Neuronal stem cell (in vitro differentiated cells): ENCODE measurements at places on chromosomes 4 and X.

DNA sequence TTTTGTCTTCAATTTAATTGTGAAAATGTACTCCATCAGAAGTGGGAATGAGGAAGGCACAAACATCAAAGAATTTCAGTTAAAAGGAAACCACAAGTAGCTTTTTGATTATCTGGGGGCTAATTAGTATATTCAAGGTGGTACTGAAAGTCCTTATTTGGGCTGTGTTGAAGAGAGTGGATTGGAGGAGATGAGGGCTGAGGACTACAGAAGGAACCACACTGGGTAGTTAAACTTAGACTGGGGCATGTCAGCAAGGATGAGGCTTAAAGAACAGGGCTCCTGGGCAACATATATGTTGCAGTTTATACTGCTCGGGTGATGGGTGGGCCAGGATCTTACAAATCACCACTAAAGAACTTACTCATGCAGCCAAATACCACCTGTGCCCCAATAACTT lies 346.8 kb downstream of the SPOCK3 start:
- no peaks in the 10 kb centered on the region for H3K4me1 ChIP-seq
- no peaks in the 10 kb centered on the region for H3K27me3 ChIP-seq
- no peak overlapping the region for H3K4me3 ChIP-seq
- H3K27ac ChIP-seq, result no peak overlapping the region
- H3K36me3 ChIP-seq, result no peaks in the 10 kb centered on the region
- DNase-seq, result no peak

GRCh38 chr4:93731456-93731855 lies 97.1 kb upstream of the ATOH1 start:
- peaks cover 5% of the 10 kb centered on the region for H3K4me1 ChIP-seq
- H3K27ac ChIP-seq, result no peak overlapping the region
- no peak for DNase-seq
- H3K36me3 ChIP-seq, result no peaks in the 10 kb centered on the region

- H3K4me3 ChIP-seq, result no peak overlapping the region
- no peaks in the 10 kb centered on the region for H3K27me3 ChIP-seq
- no peak for DNase-seq
These were observed 21.4 kb downstream of the PLAC8 start for GRCh38 chr4:83093060-83093640.

- peaks cover 57% of the 10 kb centered on the region for H3K36me3 ChIP-seq
- H3K27ac ChIP-seq, result no peak overlapping the region
- no peaks in the 10 kb centered on the region for H3K27me3 ChIP-seq
- no peaks in the 10 kb centered on the region for H3K4me1 ChIP-seq
These were observed 44.0 kb downstream of the GYG2 start for GRCh38 chrX:2872671-2873277.

- H3K27ac ChIP-seq, result no peak overlapping the region
- H3K36me3 ChIP-seq, result no peaks in the 10 kb centered on the region
- H3K27me3 ChIP-seq, result no peaks in the 10 kb centered on the region
- no peaks in the 10 kb centered on the region for H3K4me1 ChIP-seq
- no peak overlapping the region for H3K4me3 ChIP-seq
- no peak for DNase-seq
These were observed 697.8 kb upstream of the HS3ST1 start for GRCh38 chr4:12126474-12126873.

- DNase-seq, result no peak
- H3K4me1 ChIP-seq, result peaks cover 3% of the 10 kb centered on the region
- H3K27me3 ChIP-seq, result no peaks in the 10 kb centered on the region
These were observed 512 bp upstream of the TMEM131L start for GRCh38 chr4:153465615-153466080.

DNA sequence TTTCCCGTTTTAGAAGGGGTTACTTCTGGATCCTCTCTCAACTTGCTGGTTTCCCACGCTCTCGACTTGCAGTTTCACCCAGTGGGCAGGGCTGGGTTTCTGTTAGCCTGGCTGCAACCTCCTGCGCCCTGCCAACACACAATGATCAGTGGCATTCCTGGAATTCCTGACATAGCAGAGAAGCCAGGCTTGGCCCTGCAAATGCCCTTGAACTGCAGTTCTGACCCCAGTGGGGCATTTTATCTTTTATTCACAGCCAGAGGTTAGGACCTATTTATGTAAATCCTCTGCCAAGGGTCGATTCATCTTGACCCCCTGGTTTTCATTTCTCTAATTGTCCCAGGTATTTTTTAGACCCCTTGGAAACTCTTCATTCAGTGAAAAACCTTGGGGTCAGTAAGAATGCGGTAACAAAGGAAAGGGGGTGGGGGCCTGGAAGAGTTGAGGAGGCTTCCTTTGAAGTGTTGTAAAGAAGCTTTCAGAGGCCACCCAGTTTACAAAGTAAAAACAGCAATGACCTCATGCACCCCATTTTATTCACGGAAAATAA lies 217.6 kb downstream of the ZNF674 start:
- H3K4me3 ChIP-seq, result no peak overlapping the region
- DNase-seq, result peak; percentile 76
- H3K27ac ChIP-seq, result peak overlapping the region; percentile 87
- no peaks in the 10 kb centered on the region for H3K36me3 ChIP-seq
- peaks cover 19% of the 10 kb centered on the region for H3K4me1 ChIP-seq
- H3K27me3 ChIP-seq, result no peaks in the 10 kb centered on the region

DNA sequence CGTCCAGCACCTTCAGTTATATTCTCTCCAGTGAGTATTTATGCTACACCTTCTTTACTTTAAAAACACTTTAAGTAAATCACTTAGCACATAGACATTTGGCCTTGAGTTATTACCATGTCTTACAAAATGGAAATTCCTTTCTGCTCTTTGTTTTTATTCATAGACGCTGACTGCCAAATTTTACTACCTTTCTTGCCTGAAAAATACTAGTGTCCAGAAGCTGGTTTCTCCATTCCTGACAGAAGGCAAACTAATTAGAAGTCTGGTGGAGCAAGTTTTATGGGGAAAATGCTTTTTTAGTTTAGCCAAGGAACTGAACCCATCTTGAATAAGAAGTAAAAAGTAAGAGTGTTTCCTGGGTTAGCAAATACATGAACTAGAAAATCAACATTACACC lies 65.5 kb downstream of the SPATA18 start:
- H3K27ac ChIP-seq, result no peak overlapping the region
- H3K4me1 ChIP-seq, result no peaks in the 10 kb centered on the region
- no peak overlapping the region for H3K4me3 ChIP-seq
- H3K27me3 ChIP-seq, result no peaks in the 10 kb centered on the region

DNA sequence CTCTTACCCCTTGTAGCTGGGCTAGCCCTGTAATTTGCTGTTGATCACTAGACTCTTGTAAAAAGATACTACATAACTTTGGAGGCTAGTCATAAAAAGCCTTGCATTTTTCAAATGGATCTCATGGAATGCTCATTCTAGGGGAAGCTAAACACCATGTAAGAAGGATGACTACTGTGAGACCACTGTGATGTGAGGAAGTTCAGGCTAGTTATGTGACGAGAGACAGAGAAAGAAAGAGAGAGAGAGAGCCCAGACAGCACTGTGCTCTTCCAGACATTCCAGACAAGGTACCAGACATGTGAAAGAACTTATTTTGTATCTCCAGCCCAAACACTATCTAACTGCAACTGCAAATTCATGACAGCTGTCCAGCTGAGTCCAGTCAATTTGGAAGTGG lies 404.6 kb upstream of the PITX2 start:
- no peak overlapping the region for H3K27ac ChIP-seq
- no peaks in the 10 kb centered on the region for H3K27me3 ChIP-seq
- DNase-seq, result no peak

DNA sequence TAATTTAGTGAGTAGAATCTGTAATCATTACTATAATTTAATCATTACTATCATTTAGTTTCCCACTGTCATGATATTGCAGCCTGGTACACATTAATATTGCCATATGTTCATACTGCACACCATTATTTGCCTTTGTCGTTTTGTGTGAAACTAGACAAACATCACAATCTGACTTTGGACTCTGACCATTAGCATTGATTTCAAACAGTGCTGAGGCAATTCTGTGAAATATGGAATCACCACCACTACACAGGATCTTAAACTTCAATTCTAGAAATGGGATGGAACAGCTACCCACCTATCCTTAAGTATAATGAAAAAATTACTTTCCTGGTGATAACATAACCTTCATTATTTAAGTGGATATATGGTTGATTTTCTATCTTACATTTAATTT lies 98.3 kb downstream of the SORBS2 start:
- peaks cover 4% of the 10 kb centered on the region for H3K36me3 ChIP-seq
- H3K4me1 ChIP-seq, result peaks cover 12% of the 10 kb centered on the region
- H3K27me3 ChIP-seq, result no peaks in the 10 kb centered on the region
- no peak overlapping the region for H3K27ac ChIP-seq
- DNase-seq, result no peak

DNA sequence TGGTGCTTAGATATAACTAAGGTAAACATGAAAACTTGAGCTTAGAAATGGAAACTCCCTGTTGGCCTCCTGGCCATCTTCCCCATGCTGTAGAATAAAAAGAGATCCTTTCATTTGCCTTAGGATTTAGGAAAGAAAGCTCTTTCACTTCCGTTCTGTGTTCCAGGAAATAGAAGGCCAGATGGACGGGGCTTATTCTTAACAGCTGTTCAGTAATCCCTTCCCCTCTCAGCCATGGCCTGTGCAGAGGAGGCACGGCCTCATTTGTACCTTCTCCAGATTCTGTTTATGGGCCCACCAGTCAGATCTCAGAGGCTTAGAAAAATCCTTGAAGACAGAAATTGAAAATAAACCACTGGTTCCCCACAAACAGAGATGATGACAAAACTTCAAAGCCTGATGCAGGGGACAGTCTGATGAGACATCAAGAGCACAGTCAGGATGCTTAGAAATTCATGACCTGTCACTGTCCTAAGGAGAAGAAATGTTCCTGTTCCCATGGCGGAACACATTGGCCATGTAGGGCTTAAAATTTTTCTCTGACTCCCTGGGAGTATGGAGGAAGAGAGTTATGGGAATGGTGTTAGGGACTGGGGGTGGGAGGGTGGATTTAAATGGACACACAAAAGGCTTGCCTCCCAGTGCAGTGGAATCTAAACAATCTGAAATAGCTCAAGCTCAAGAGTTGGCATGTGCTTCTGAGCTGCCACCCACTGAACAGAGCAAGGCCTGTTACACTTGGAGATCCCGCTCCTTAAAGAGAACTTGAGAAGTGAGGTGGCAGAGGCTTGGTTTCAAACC lies 188.8 kb downstream of the SOWAHB start:
- H3K4me1 ChIP-seq, result peaks cover 9% of the 10 kb centered on the region
- H3K27ac ChIP-seq, result no peak overlapping the region
- H3K36me3 ChIP-seq, result peaks cover 11% of the 10 kb centered on the region
- H3K4me3 ChIP-seq, result no peak overlapping the region

DNA sequence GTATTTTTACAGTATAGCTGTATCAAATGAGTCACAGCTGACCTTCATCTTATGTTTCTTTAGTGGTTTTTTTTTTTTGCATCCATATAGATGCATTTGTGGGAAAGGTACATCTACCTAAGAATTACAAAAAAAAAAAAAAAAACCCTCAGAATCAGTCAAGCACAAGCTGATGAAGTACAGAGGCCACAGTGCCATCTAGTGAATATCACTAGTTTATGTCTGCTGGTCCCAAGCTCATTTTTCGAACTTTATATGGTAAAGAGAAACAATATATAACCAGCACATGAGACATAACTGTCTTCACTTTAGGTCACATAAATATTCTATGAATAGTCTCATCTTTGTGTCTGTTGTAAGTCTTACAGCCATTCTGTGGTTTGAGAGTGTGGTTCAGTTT lies 220.1 kb downstream of the DLG3 start:
- no peaks in the 10 kb centered on the region for H3K36me3 ChIP-seq
- H3K4me1 ChIP-seq, result no peaks in the 10 kb centered on the region
- H3K27ac ChIP-seq, result no peak overlapping the region
- H3K4me3 ChIP-seq, result no peak overlapping the region

GRCh38 chrX:20224814-20225487 lies 41.8 kb downstream of the RPS6KA3 start:
- no peak overlapping the region for H3K4me3 ChIP-seq
- H3K4me1 ChIP-seq, result no peaks in the 10 kb centered on the region
- no peaks in the 10 kb centered on the region for H3K27me3 ChIP-seq
- no peak overlapping the region for H3K27ac ChIP-seq
- no peak for DNase-seq

DNA sequence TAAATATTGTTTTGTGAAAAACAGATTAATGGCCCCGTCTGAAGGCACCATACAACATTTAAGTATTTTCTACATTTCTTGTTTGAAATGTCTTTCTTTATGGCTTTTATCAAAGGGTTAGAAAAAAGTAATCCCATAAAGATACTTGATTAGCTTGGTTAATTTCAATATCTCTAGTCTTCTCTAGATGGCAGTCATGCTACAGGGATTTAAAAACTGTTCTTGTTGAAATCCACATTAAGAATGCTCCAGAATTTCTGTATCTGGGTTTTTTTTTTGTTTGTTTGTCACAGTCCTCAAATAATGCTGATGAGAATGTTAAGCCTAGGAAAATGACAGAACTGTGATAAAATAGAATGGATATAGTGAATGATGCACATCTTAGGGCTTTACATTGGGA lies 109.0 kb upstream of the AADAT start:
- DNase-seq, result no peak
- no peaks in the 10 kb centered on the region for H3K27me3 ChIP-seq
- no peak overlapping the region for H3K4me3 ChIP-seq
- H3K36me3 ChIP-seq, result no peaks in the 10 kb centered on the region
- H3K27ac ChIP-seq, result no peak overlapping the region

- H3K4me1 ChIP-seq, result no peaks in the 10 kb centered on the region
- no peak for DNase-seq
- no peaks in the 10 kb centered on the region for H3K36me3 ChIP-seq
- no peak overlapping the region for H3K4me3 ChIP-seq
These were observed 68.4 kb downstream of the HMGB2 start for GRCh38 chr4:173265751-173266150.

DNA sequence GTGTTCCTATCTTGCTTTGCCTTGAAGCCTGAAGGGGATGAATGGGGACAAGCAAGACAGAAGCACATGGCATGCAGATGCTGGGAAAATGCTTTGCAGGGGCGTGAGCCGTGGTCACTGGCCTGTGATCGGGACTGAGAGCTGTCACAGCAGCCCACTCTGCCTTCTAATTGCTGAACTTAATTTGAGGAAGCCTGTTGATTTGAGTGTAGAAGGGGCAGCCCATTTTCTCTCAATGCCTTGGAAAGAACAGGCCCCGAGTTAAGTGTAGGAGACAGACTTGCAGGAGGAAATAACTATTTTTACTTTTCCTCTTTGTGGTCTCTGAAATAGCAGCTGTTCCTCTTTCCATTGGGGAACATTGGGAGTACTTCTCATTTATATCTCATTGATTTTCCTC lies 26.1 kb upstream of the TBC1D1 start:
- H3K27ac ChIP-seq, result no peak overlapping the region
- peaks cover 2% of the 10 kb centered on the region for H3K4me1 ChIP-seq
- no peaks in the 10 kb centered on the region for H3K36me3 ChIP-seq
- H3K27me3 ChIP-seq, result no peaks in the 10 kb centered on the region
- H3K4me3 ChIP-seq, result no peak overlapping the region

- no peak overlapping the region for H3K4me3 ChIP-seq
- peak; percentile 14 for DNase-seq
- H3K27me3 ChIP-seq, result no peaks in the 10 kb centered on the region
- H3K27ac ChIP-seq, result no peak overlapping the region
- no peaks in the 10 kb centered on the region for H3K4me1 ChIP-seq
- H3K36me3 ChIP-seq, result no peaks in the 10 kb centered on the region
These were observed 126.6 kb downstream of the ASB9 start for GRCh38 chrX:15143050-15143824.
